ENCODE measurements at places on chromosomes 7 and 10.

- no peak for DNase-seq
Measured at GRCh38 chr10:36606234-36606839, 519.1 kb upstream of the ANKRD30A start.

GRCh38 chr7:128838981-128839731 lies 8.9 kb downstream of the FLNC start:
- no peak for DNase-seq

- DNase-seq: no peak
Measured at GRCh38 chr7:117011419-117012260, 58.3 kb downstream of the ST7 start.

DNA sequence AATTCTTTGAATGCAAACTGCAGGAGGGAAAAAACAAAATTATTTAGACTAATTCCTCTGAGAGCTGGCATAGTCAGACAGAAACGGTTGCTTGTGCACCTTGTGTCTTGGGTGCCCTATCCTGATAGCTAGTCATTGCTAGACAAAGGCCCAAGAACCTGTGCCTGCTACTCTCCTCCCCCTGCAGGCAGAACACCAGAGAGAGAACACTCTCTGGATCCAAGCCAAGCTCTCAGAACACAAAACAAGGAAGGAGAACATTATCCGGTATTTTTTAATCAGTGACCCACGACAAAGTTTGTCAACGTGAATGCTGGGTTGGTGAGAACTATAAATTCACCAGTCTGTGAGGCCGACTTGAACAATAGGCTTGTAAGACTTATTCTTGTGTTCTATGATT lies 18.8 kb upstream of the PPP1R9A start:
- no peak for DNase-seq

DNA sequence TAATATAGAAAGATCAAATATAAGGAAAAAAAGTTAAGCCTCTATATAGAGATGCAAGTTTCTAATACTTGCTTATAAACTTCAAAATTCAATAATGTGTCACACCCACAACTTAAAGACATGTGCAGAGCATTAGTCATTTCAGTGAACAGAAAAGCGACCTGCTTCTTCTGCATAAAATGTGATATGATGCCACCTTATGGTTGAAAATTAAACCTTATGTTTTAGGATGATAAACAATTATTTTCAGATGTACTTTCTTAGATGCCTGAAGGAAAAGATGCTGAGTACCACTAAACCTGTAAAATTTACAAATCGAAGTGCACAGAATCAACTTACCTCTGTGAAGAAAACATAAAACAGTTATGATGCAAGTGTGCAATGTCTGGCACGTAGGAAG lies 96.0 kb downstream of the MTERF1 start:
- peak; percentile 40 for DNase-seq

- DNase-seq: no peak
Measured at GRCh38 chr7:24227603-24228359, 56.2 kb upstream of the NPY start.

DNA sequence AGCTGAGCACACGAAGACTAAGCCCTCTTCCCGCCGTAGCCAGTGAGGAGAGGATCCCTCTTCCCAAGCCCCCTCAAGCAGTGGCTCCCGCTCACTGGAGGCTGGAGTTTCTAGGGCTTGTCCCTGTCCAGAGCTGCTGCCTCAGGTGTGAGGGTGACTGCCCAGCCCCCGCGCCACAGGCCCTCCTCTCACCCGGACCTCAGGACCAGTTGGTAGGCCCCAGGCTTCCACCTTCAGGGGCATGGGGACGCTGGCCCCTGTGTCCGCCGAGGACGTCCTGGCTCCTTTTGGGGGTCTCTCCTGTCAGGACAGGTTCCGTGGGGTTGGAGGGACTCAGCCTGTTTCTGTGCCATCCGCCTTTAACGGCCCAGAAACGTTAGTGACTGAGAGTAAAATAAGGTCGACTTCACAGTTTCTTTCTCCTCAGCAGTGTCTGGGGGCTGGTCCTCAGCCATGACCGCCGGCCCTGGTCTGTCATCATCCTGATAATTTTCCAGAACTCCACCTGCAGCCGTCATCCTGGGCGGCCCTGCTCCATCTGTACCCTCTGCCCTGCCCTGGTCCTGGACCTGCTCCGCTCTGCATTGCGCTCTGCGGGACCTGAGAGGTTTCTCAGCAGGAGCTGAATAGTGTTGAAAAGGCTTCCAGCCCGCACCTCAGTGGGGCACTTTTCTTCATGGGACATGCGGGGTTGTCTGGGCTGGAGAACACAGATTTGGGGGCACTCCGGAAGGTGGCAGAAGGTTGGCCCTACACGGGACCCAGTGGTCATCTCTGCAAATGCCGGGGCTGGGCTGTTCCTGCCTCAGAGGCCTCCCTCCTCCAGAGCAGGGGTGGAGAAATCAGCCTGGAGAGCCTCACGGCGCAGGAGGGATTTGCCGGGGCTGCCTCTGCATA lies 36.0 kb upstream of the FAM20C start:
- no peak for DNase-seq

DNA sequence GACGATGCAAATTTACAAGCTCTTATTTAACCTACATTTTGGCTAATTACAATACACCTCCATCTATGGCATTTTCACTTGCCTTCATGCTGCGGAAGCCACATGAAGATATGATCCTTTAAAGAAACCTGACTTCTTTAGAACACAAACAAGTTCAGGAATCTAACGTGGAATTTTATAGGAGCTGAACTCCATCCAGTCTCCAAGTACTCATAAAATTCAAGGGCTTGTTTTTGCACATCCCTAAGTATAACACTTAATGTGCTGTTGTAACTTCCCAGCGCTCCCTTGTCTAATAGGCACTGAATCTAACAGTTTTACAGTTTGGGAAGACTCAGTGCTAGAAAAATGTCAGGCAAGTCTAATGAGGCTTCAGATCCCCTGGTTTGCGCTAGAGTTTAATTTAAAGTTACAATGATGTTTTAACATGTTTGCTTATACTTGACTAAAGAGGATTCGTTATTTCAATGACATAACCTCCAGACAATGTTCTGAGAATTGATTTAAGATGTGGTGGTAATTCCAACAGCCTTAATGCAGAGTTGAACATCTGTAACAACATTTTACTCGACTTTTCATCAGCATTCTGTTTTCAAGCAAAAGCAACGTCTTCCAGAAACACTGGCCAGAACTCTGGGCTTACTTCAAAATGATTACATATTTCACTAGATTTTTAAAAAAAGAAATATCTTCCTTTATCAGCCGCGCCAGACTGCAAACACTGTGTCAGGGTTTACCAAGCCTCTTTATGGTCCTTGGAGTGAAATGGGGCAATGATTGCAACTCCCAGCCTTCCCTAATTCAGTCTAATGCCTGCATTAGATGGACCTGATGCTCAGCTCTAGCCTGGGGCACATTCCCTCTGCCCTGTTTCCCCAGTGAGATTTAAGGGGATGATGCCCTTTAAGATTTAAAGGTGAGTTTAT lies 664.3 kb downstream of the KCNMA1 start:
- no peak for DNase-seq

DNA sequence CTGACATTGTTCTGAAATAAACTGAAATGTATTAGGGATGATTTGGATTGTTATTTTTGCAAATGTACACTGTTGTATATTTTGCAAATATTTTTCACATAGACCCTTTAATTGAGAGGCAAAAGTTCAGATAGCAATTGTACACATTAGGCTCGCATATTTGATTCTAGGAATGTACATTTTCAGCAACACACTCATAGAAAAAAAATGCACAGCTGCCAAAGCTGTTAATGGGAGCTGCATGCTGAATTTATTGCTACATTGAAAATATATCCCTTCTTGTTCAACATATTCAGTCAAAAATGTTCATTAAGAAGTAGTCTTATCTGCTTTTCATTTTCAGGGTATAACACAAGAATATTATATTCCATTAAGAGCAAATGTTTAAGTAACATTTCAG lies 512.9 kb downstream of the ATRNL1 start:
- DNase-seq: no peak

DNA sequence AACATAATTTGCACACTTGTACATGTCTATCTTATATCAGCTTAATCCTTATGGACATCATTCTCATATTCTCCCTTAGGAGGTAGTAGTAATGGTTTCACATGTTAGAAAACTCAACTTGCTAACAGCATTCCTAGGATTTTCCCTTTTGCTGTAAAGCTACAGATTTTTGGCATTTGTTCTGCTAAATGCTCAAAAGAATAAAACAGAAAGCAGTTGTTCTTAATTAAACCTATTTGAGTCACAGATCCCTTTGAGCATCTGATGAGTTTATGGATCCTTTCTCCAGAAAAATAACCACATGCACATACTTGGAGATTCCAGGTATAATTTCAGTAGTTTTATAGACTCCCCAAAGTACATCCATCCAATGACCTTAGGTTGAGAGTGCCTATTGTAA lies 122.9 kb upstream of the BET1 start:
- no peak for DNase-seq

- no peak for DNase-seq
Measured at GRCh38 chr7:128899392-128899791, 11.1 kb downstream of the KCP start.

DNA sequence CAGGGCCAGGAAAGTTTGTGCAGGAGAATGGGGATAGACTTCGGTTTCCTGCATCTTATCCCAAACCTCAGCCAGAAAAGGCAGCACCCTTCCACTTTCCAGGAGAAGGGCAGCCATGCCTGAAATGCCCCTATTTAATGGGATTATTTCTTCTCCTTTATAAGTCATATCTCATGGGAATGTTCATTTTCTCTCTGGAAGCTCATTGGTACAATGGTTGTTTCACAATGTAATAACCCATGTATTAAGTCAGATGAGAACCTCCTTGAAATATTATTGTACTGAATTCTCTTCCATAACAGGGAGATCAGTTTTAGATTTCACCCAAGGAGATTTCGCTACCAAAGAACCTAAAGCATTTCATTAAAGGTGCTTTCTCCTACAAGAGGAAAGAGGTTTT lies 457.5 kb downstream of the KCNMA1 start:
- no peak for DNase-seq

DNA sequence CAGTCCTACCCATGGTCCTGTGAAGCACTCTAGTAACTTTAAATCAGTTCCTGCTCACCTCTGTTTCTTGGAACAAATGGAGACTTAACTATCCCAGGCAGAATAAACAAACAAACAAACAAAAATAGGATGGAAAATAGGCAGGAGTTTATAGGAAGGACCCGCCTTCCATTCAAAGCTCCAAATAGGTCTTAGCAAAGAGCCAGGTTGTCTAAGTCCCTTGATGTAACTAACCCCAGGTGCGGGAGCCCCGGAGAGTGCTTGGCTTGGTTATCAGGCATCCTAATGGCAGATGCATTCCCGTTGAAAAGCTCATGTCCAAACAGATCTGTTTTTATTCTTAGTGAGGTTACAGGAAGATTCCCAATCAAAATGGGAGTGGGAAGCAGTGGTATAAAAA lies 2.2 kb downstream of the IFIT2 start:
- DNase-seq: no peak

Measured in T47D (cell line).